Adipocyte (in vitro differentiated cells): ENCODE measurements at places on chromosomes 3 and 15.

- DNase-seq, result no peak
These were observed 77.6 kb downstream of the CRTC3 start for GRCh38 chr15:90607361-90607760.

DNA sequence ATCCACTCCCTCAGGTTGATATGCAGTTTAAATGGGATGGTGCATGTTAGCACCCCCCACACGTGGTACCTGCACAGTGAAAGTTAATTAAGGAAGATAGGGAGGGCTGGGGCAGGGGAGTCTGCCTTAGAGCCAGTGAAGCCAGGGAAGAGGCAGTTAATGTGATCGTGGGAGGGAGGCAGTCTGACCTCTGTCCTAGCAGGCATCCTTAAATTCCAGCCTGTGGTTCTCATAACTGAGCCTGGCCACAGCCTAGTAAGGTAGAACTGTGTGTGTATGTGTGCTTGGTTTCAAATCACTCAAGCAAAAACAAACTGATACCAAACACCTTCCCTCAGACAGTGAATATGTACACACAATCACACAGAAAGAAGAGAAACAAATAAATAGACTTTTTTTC is 319.1 kb upstream of the TLE3 start:
- DNase-seq, result no peak

DNA sequence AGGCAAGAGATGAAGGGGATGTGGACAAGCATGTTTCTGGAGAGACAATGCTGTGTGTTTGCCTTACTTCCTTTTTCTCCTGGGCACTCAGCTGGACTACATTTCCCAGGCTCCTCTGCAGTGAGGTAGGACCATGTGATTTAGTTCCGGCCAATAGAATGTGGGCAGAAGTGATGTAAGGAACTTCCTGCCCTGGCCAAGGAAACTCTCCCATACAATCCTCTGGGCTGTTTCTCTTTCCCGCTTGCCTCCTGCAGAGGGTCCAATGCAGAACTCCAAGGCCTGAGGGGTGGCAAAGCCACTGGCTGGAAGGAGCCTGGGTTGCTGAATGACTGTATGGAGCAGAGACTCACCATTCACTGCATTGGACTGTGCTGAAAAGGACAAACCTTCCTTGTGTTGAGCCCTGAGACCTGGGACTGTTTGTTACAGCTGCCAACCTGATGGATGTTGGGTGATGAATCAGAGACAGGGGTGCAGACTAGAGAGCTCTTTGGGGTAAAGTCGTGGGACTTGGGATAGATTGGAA is 82.7 kb upstream of the SLC6A6 start:
- DNase-seq, result no peak

GRCh38 chr3:102069211-102069662 is 219.9 kb downstream of the NFKBIZ start:
- peak; percentile 77 for DNase-seq

- DNase-seq, result peak; percentile 51
These were observed 25.8 kb downstream of the RAF1 start for GRCh38 chr3:12638105-12638504.

- DNase-seq, result no peak
These were observed 45.1 kb downstream of the ACP3 start for GRCh38 chr3:132362329-132362728.

- DNase-seq, result no peak
These were observed 31.0 kb upstream of the PDE8A start for GRCh38 chr15:84950570-84951111.

GRCh38 chr15:38878026-38878425 is 313.4 kb upstream of the RASGRP1 start:
- DNase-seq, result no peak

GRCh38 chr15:59185725-59186124 is 20.9 kb upstream of the LDHAL6B start:
- no peak for DNase-seq

- DNase-seq, result peak; percentile 91
These were observed 20.6 kb downstream of the SMAD3 start for GRCh38 chr15:67085818-67086636.

- DNase-seq, result no peak
These were observed 27.2 kb upstream of the GOLGA8J start for GRCh38 chr15:30055604-30056003.

DNA sequence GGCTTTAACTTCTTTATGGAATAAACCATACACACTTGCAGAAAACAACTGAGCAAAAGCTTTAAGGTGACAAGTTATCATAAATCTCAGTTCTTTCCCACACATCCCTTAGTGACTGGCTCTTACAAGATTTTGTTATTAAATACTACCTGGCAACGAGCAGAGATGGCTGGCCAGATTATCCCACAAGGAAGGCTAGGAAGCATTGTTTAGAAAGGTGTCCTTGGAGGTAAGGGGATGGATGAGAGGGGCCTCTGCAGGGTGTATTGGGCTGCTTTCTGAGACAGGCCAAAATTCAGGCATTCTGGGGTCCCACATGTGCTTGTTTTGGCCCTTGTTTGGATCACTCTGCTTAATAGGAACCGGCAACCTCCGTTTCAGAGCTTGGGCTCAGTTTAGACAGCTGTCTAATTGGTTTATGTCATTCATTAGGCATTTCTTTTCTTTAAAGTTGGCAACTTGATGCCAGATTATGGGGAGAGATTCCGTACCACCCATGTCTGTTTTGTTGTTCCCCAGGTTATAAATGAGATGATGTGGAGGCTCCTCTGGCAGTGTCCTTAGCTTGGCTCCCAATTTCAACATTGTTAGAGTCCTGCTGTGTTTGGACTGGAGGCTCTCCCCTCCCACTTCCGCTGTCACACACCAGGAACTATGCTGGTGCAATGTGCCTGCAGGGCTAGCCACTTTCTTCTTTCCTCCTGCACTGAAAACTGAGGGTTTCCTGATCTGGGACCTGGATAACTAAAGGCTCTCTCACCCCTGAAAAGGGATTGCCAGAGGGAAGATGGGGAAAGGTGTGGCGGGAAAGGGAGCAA is 121.1 kb downstream of the TPRG1 start:
- DNase-seq, result no peak

GRCh38 chr3:167840247-167840646 is 104.7 kb downstream of the SERPINI1 start:
- no peak for DNase-seq

DNA sequence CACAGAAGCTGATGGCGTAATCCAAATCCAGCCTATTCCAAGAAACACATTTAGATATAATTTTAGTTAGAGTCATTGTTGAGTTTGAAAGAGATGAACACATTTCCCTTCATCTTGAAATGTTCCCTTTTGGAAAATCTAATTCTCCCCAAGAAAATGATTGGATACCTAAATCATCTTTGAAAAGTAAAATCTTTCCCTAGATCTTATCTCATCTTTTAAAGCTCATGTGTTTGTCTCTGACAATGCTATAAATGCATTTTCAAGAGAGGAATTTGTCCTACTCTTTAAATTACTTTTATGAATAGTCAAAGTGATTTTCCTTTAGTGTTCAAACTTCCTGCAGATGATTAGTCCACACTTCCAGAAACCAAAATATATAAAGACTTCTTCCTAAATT is 82.6 kb upstream of the CNTN6 start:
- DNase-seq, result no peak

- no peak for DNase-seq
These were observed 2.3 kb upstream of the GRM2 start for GRCh38 chr3:51704511-51704950.

DNA sequence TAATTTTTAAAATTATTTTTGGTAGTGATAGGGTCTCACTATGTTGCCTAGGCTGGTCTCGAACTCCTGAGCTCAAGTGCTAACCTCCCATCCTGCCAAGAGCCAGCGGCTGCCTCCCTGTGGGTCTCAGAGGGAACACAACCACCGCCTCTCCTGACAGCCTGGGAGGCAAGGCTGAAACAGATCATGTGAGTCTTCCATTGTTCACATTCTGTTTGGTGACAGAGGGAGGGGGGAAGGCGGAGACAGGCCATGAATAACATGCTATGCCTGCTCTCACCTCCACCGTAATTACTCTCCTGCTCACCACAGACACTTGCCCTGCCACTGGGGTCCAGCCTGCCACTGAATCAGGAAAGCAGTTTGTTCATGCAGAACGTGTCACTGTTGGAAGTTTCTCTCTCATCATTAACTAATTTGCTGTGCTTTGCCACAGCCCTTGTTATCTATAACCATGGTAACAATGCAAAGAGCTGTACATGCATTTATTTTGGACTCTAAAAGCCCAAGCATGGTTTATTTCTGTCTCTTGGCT is 78.4 kb upstream of the RASGRF1 start:
- no peak for DNase-seq

DNA sequence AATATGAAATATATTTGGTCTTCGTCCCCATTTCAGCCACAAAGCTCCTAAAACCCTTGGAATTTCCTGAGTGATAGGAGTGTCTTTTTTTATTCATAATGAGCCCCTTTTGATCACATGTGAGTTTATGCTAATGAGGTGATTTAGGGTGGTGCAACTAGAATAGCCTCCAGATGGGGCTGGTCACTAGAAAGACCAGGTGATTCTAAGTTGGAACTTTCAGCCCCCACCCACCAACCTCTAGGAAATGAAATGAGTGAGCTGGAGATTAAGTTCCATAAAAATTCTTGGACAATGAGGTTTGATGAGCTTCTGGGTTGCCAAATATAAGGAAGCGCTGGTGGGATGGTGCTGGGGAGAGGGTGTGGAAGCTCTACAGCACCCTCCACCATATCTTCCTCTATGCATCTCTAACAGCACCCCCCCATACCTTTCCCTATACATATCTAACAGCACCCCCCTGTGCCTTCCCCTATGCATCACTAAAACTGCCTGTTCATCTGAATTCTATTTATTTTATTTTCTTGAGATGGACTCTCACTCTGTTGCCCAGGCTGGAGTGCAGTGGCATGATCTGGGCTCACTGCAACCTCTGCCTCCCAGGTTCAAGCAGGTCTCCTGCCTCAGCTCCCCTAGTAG is 2.1 kb upstream of the SMCO1 start:
- DNase-seq, result peak; percentile 8

- no peak for DNase-seq
These were observed 18.3 kb downstream of the OSTN start for GRCh38 chr3:191217301-191217700.

DNA sequence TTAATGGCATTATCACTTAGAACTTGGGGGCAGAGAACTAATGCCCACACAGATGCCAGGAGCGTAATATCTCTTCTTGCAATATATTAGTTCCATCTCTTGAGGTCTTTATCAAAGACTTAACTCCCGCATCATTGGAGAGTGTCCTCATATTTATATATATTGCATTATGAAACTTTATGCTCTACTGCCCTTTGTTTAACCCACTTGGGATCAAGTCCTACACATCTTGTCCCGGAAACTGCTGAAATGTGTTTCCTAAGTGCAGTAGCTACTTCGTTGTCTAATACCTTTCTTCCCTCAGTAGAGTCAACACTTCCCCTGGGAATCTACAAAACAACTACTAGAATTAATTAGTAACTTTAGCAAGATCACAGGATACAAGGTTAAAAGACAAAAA is 1029.2 kb downstream of the OTOL1 start:
- DNase-seq, result peak; percentile 28

DNA sequence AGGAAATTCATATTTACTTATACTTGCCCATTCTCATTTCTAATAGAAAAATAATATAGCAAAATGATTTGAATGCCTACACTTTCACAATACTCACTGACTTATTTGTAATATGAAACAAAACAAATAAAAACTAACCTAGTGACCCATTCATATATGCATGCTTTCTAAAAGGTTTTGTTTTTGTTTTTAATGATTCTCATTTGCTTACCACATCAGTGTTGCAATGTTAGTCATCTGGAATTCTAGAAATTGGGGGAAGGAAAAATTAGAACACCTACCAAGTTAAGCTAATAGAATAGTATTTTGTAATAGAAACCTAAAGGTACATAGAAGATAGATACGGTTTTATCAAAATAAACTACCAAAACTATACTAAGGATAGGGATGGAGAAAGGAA is 214.1 kb upstream of the CNTN6 start:
- DNase-seq, result no peak

GRCh38 chr3:167671878-167672427 is 18.2 kb upstream of the WDR49 start:
- no peak for DNase-seq

GRCh38 chr15:50055332-50055731 is 63.7 kb downstream of the ATP8B4 start:
- peak; percentile 30 for DNase-seq

- DNase-seq, result no peak
These were observed at the start of gene C15orf62 for GRCh38 chr15:40769274-40770146. TSS of gene C15orf62 (plus strand) at chr15:40769980. CDS start at chr15:40770496, 516 bp downstream.

- no peak for DNase-seq
These were observed 874.0 kb downstream of the PLOD2 start for GRCh38 chr3:145286937-145287336.

DNA sequence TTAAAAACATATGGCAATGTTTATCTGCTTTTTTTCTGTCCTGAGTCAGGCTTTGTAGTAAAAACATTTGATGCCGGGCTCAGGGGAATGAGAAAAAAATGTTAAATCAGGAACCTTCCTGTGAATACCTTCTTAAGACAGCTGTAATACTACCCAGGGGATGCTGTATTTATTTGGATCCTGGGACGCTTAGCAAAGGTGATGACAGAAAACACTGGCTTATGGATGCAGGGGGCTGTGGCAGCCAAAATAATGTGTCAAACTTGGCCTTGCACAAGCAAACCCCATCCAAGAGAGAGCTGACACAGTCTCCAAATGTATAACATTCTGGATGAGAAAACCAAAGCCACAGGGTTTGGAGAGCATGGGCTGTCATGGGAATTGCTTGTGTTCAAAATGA is 438.2 kb upstream of the PROK2 start:
- peak; percentile 68 for DNase-seq

DNA sequence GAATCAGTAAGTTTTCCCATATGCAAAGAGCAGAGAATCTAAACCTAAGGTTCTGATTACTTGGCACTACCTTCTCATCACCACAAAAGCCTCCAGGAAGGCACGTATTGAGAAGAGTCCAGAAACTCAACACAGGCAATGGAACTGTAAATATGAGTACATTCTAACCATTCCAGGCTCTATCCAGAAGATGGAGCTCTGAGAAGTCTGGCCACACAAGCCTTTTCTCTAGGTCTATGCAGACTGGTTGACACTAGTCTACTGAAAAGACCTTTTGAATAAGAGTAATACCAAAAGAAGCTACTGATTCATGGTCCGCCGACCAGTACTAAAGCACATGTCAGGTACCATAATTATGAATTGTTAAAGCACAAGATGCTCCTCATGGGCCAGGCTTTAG is 12.2 kb upstream of the NCKIPSD start:
- no peak for DNase-seq

DNA sequence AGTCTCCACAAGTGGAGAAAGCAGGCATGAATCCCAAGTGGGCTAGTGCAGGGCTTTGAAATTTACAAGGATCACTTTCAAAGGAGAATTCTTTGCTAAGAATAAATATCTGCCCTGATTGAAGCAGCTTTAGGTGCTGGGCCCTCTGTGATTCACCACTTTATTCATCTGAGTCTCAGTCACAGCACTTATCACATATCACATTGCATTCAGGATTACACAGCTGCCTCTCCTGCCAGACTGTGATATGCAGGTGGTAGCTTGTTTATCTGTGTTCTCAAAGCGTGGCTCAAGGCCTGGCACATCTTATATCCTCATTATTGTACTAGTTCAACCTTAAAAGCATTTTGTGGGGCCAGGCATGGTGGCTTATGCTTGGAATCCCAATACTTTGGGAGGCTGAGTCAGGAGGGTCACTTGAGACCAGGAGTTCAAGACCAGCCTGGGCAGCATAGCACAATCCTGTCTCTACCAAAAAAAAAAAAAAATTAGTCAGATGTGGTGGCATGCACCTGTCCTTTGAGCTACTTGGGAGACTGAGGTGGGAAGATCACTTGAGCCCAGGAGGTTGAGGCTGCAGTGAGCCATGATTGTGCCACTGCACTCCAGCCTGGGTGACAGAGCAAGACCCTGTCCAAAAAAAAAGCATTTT is 156.9 kb upstream of the EIF1B start:
- no peak for DNase-seq

- DNase-seq, result no peak
These were observed 130.3 kb upstream of the CDIN1 start for GRCh38 chr15:36449084-36449661.
